CD4-positive, alpha-beta T cell treated with Interleukin-17A for 1 hour (primary cell): ENCODE measurements at places on chromosomes 4 and X.

GRCh38 chrX:1870421-1870820, 255.6 kb downstream of the ASMT start:
- no peak for DNase-seq

DNA sequence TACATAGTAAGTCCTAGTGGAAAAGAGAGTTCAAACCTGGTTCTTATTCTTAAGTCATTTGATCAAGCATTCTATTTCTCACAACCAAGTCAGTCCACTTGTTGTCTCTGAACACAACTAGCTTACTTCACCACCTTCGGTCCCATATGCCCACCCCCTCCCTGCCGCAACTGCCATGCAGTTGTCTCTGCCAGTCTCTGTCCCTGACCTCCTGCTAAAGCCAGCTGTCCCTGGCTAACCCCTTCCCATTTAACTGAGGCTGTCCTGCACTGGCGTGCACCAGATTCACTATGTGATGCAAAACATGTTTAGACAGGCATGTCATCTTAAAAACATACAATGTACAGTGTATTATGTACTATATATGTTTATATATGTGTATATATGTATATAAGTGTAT, 12.7 kb downstream of the FRAS1 start:
- no peak for DNase-seq

DNA sequence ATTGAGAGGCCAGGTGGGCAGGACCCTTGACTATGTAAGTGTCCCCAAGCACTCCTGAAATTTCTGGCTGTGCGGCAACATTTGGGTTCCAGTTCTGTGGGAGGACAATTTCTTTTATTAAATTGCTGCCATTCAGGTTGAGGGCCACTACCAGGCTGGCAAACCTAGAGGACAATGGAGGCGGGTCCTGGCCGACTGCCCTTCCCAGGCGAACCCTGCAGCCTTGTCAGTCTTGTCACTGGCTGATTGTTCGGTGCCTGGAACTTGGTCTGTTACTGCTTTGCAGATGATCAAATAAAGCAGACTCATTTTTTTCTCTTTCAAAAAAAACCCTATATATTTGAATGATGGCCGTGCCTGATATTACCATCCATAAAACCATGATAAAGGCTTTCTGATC, 6.6 kb upstream of the TMEM128 start:
- no peak for DNase-seq

DNA sequence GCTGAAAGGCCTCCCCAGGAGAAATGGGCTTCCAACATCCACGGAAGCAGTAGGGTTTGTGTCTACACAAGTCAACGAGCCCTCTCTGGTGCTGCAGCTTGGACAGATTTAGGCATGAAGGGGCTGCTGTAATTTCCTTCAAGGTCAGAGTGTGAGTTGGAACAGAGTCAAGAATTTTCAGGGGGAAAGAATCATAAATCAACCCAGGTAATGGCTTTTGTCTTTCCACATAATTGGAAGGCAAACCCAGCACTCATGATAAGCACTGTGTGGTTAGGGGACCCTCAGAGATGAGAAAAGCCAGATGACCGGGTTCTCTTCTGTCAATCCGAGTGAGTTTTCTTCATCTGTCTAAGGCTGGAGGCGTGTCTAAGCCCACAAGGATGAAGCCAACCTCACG, 78.6 kb upstream of the MXRA5 start:
- DNase-seq, result no peak

GRCh38 chrX:144715337-144715736, 532.0 kb upstream of the SPANXN1 start:
- DNase-seq, result no peak

DNA sequence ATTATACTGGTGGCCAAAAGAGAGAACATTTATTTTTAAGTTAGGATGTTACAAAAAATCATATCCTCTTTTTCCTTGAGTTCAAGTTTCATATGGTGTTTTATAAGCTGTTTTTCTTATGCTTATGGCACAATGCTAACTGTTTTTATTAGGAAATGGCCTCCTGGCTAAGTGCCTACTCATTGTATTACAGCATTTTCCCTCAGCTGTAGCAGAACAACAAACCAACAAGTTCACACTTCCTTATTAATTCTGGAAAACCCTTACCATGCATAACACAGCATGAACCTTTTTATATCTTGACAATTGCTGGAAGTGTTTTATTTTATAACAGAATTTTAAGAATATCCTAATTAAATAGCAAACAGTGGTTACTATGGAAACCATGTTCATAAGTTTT, 165.8 kb downstream of the GASK1B start:
- peak; percentile 1 for DNase-seq

- no peak for DNase-seq
Measured at GRCh38 chr4:128913228-128913627, 103.7 kb downstream of the JADE1 start.

GRCh38 chrX:49876750-49877149, 2.5 kb upstream of the USP27X start:
- peak; percentile 54 for DNase-seq

- DNase-seq, result no peak
Measured at GRCh38 chr4:152340818-152341217, 195.1 kb downstream of the FBXW7 start.

DNA sequence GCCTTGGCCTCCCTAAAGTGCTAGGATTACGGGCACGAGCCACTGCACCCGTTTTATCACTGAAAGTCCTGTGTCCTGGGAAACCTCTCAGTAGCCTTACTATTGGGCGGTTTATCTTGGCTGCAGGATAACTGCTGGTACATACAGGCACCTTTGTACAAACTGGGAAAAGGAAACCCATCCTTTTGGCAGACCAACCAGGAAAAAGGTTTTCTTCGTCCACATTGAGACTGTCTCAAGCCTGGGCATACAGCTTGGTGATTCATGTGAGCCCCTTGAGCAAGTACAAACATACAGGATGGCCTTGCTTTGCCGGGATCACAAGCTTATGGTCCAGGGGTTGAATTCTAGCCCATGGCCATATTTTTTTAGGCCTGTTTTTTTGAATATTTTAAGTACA, 32.8 kb downstream of the RWDD4 start:
- no peak for DNase-seq

- DNase-seq, result no peak
Measured at GRCh38 chr4:123462007-123462406, 65.4 kb downstream of the SPRY1 start.
